Upper lobe of left lung (tissue), 6 donors: ENCODE measurements at places on chromosomes 1 and 21.

DNA sequence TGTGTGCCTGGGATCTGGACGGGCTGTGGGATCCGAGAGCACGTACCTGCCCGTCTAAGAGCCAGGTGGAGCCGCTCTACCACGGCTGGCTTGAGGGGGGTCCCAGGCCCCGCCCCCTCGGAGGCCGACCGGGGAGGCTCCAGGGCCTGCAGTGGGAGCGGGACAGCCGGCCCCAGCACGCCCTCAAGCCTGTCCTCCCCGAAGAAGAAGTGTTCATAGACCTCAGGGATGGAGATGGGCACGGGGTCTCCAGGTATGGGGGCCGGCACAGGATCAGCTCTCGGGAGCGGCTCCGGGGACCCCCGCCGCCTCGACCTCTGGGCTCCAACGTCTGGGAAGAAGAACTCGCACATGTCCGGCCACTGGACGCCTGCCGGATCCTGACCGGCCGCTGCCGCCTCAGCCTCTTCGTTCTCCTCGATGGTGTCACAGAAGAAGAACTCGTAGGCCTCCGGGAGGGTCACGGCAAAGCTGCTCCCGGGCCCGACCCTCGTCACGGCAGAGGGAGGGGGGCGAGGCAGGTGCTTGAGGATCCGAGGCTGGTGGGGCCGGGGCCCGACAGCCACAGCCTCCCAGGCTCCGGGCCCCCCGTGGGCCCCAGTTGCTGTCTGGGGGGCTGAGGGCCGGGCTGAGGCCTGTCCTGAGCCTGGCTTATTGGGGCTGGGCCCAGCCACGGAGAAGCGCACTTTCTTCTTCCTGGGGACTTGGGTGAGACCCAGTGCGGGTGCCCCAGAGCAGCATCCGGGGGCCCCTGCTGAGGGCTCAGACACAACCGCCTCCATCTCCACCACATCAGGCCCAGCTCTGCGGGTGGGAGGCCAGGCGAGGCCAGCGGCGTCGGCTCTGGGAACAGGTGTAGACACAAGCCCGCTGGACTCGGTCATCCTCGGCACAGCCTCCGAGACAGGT, 2.8 kb downstream of the PERM1 start:
- peak; percentile 83 for DNase-seq

- DNase-seq: no peak
Observed at GRCh38 chr1:209609791-209610630, 26.5 kb downstream of the CAMK1G start.

GRCh38 chr1:67704351-67704750, 19.4 kb downstream of the GADD45A start:
- DNase-seq: no peak

- DNase-seq: no peak
Observed at GRCh38 chr1:197787056-197787455, 11.8 kb upstream of the DENND1B start.
